Esophagus mucosa (tissue), 1 donor: ENCODE measurements at places on chromosomes 16 and 17. TPM values are rescaled to one million over a fixed set of nuclear protein-coding genes. Genes with fewer than 3 reads are reported as not detected.

CPHXL2 gene
- total RNA-seq: not detected

CCL13 gene
- total RNA-seq: 0.24 TPM

FAM20A gene
- 13.6 TPM for total RNA-seq

KRT15 gene
- total RNA-seq: 2,810 TPM

LITAFD gene
- not detected for total RNA-seq

KRT23 gene
- 3.1 TPM for total RNA-seq

ETV4 gene
- 5.7 TPM for total RNA-seq

TBX6 gene
- total RNA-seq: 3.6 TPM

ITGAX gene
- 1.9 TPM for total RNA-seq

SOX15 gene
- 74.0 TPM for total RNA-seq

HS3ST3A1 gene
- total RNA-seq: 4.8 TPM

C16orf89 gene
- total RNA-seq: 0.56 TPM

DOC2B gene
- total RNA-seq: 32.5 TPM

SLFN11 gene
- total RNA-seq: 6.6 TPM

EZH1 gene
- total RNA-seq: 14.4 TPM

HP gene
- 6.2 TPM for total RNA-seq

SDR42E1 gene
- 14.5 TPM for total RNA-seq

CCL1 gene
- not detected for total RNA-seq

FN3K gene
- 3.2 TPM for total RNA-seq

CCL8 gene
- not detected for total RNA-seq

CACNG4 gene
- 0.08 TPM for total RNA-seq
